Renal cortical epithelial cell (primary cell): ENCODE measurements at places on chromosomes 6 and 20. TPM values are rescaled to one million over a fixed set of nuclear protein-coding genes. Genes with fewer than 3 reads are reported as not detected.

Gene OLIG3
- total RNA-seq = not detected in 2 replicates

Gene LY6G5B
- 2.6 TPM in 1 of 2 replicates, not detected in the other for total RNA-seq

Gene APCDD1L
- 5.7 and 13.7 TPM in 2 replicates for total RNA-seq

Gene SIRPB2
- not detected in 2 replicates for total RNA-seq

Gene C20orf204
- total RNA-seq = 0.45 TPM in 1 of 2 replicates, not detected in the other
